CD4-positive, alpha-beta T cell treated with Interleukin-17A for 1 hour (primary cell): ENCODE measurements at places on chromosomes 16 and 17.
A peak's percentile ranks its signal among the peaks of the same experiment; 100 is the strongest.

GRCh38 chr17:42067371-42068091 is 17.1 kb upstream of the C17orf113 start:
- peak; percentile 76 for DNase-seq

DNA sequence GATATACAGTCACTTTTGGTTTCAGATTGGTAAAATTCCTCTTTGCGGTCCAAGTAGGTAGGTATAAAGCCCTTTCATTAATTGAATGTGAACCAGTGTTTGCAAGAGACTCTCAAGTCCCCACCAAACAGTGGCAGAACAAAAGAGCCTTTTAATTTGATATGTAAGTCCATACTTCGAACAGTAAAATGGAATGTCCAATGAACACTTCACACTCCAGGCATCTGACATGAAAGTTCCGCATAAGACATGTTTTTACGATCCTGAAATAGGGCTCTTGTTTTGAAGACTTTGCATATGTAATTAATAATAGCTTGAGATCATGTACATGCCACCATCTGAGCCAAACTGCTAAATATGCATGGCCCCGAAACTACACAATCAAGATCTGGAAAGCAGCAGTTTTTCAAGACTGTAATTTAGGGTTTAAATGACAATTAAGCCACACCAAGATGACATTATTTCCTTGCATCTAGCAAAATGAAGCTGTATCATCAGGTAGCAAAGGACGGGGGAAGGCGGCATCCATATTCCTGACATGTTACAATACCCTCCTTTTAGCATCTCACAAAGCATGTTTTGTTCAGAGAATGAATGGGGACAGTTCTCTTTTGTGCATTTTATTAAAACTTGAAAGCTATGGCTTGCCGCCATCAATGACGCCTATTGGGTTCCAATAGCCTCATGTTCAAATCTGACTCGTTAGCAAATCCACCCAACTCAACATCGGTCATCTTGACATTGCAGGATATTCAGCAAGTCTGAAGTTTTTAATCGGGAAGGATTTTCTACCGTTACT is 39.4 kb downstream of the LITAF start:
- DNase-seq: no peak

DNA sequence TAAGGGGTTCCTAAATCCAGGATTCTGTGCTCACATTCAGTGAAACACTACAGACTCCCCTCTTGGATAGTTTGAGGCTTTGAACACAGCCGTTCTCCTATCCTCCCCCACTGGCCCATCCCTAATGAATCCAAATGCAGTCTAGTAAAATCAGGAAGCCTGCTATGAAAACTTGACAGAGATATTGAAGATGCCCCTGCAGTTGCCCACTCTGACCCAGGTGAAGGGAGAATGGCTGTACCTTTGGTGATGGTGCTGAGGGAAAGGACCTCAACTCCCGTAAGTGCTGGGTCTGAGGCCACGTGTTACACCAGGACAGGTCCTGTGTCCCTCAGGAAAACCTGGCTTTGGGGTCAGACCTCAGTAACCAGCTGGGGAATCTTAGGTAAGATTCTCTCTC is 54.4 kb downstream of the SF3B3 start:
- DNase-seq: no peak

DNA sequence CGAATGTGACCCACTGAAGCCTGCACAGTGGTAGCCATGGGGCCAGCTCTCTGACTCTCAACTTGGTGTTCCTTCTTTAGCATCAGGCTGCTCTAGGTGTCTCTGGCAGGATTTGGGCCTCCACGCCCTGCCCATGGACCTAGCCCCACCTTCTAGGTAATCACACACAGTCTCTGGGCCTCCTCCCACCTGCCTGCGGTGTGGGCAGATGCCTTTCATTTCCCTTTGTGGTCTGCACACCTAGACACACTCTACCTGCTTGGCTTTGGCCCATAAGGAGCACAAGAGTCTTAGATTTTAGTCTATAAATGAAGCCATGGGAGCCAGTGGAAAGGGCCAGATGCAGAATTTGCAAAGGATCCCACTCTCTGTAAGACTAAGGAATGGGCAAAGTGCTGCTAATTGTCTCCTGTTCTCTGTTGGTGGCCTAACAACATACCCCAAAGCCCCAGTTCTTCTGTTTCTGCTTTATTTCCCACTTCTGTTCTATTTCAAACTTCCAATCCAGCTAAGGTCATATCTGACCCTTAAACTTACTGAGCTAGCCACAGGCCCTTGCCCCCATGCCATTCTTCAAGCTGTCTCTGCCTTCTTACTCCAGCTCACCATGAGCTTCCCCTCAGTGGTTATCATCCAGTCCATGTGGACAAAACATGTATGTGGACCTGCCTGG is 7.2 kb upstream of the MFSD6L start:
- no peak for DNase-seq

DNA sequence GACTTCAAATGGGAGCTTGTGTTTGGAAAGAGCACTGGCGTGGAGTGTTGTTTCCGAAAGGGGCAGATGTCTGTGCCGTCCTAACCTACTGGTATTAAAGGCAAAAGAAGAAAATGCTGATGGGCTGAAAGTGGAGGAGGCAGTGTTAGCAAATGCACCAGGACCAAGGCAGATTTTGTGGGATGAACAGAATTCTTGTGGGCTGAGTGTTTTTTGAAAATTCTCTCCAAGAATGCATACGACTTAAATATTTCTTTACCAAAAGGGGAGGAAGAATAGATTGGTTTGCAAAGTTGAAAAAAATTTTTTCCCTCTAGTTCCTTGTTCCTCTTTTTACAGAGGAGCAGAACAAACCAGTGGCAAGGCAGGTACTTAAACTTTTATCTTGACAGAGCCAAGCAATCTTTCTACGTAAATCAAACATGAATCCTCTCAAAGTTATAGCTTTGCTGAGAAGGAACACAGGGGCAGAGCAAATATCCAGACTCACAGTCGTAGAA is 16.8 kb downstream of the MARCHF10 start:
- DNase-seq: no peak

- no peak for DNase-seq
These were observed 50.4 kb upstream of the CRISPLD2 start for GRCh38 chr16:84769416-84769815.

DNA sequence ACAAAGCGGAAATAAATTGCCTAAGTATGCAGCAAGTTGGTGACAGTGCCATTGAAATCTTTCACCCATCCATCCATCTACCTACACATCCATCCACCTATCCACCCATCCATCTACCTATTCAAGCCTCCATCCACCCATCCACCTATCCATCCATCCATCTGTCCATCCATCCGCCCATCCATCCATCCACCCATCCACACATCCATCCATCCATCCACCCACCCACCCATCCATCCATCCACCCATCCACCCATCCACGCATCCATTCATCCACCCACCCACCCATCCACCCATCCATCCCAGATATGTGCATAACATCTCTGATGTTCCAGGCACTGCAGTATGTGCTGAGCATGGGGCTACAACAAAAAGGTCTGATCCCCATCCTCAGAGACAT is 277.5 kb downstream of the IRF8 start:
- DNase-seq: no peak

GRCh38 chr17:29057361-29057760 is 14.4 kb downstream of the PIPOX start:
- DNase-seq: no peak

- no peak for DNase-seq
These were observed at the start of gene CASKIN1 for GRCh38 chr16:2196162-2196980. Gene CASKIN1, minus strand, starts transcription at chr16:2196605. Its CDS starts 173 bp downstream, at chr16:2196432.

DNA sequence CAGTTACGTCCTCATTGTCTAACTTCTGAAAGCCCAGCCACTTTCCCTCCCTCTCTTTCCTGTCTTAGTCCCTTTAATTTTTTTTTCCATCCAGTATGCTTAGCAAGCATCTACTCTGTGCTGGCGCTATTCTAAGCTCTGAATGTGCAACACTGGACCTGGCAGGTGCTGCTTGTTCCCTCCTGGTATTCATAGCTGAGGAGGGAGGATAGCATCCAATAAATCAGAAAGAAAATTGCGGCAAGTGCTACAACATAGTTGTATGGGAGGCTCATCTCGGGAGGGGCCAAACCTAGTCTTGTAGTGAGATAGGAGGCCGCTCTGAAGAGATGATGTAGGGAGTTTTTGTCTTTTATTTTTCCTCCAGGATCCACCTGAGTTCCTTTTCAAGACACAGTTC is 457.3 kb upstream of the HSBP1 start:
- DNase-seq: no peak

- DNase-seq: no peak
These were observed 2.8 kb upstream of the PPP1R27 start for GRCh38 chr17:81837641-81838040.

DNA sequence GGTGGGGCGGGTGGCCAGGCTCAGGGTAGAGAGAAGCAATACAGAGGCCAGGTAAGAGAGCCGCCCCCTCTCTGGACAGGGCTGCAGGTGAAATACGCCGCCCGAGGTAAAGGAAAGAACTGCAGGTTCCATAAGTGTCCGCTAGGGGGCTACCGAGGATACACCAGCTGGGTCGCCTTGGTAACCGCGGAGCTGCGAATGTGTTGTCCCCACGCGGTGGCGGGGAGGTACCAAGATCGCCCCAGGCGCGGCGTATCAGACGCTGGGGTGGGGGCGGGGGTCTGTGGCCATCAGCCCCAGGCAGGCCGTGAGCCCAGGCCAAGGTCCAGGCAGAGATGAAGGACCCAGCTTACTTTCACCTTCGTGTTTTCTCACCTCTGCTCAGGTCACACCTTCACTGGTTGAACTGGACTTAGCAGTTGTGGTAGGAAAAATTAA is 18.4 kb upstream of the ZFP90 start:
- DNase-seq: peak; percentile 93

GRCh38 chr17:3474212-3474611 is 1.6 kb upstream of the ASPA start:
- no peak for DNase-seq

GRCh38 chr17:38885044-38885727 is 15.3 kb downstream of the LASP1 start:
- DNase-seq: no peak

DNA sequence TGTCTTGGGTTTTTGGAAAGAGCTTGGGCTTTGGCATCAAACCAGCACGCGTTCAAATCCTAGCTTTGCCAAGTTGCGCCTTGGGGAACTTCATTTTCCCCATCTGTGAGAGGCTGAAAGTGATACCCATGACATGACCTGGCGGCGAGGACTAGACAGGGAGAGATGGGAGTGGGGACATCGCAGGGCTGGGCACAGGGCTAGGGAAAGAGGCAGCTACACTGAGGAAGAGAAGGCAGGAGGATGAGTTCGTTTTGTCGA is 202.9 kb downstream of the IRF8 start:
- DNase-seq: no peak

DNA sequence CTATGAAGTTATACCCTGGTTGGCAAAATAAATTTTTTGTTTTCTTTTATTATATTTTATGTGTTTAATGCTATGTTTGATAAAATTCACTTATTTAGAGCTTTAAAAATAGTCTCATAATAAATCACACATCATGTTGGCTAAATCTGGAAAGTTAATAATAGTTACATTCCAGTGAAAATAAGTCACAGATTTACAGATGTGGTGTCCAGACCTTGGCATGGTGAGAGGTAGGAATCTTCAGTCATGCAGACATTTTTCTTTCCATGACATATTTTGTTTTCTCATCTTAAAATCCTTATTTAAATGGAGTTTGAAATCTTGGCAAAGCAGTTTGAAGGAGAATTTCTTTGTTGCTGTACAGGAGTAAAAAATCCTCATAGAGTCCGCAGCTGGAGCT is 48.1 kb upstream of the GOSR1 start:
- no peak for DNase-seq

- no peak for DNase-seq
These were observed 212.1 kb upstream of the TNRC6C start for GRCh38 chr17:77746393-77746792.

GRCh38 chr17:45029096-45029495 is 22.3 kb downstream of the DCAKD start:
- DNase-seq: no peak

DNA sequence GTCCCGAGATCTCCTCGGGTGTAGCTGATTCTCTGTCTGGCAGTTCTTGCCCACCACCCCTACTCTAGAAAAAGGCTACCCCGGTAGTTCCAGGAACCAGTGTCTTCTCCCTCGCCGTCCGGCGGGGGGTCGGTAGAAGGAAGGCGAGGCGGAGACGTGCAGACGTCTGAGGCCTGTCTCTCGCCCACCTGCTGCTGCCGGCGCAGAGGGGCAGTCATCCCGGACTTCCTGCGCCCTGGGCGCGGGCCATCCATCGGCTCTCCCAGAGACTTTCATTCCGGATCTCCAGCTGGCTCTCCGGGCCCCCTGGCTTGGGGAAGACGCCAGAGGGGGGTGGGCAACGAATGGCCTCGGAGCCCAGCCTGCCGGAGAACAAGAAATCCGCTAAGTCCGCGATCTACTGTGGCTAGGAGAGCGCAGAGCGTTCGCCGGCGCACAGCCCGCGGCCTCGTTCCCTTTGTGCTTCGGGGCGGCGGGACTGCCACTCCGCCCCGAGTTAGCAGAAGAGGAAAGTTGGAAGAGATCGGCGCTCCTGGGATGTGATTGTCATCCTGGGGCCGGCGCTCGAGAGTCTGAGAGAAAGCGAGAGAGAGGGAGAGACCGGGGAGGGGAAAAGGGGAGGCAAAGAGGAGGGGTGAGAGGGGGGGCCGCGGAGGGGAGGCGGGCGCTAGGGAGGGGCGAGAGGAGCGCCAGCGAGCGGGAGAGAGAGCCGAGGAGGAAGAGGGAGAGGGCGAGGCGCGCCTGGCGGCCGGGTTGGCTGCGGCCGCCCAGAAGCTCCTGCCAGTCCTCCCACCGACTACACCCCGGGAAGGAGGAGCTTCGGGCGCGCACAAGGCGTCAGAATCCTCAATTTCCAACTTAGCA is at the start of gene IRX5:
IRX5 (plus strand) TSS at position 861 of the 864 bp plus-strand sequence. CDS start 334 bp downstream, outside the sequence.
- DNase-seq: peak; percentile 42

DNA sequence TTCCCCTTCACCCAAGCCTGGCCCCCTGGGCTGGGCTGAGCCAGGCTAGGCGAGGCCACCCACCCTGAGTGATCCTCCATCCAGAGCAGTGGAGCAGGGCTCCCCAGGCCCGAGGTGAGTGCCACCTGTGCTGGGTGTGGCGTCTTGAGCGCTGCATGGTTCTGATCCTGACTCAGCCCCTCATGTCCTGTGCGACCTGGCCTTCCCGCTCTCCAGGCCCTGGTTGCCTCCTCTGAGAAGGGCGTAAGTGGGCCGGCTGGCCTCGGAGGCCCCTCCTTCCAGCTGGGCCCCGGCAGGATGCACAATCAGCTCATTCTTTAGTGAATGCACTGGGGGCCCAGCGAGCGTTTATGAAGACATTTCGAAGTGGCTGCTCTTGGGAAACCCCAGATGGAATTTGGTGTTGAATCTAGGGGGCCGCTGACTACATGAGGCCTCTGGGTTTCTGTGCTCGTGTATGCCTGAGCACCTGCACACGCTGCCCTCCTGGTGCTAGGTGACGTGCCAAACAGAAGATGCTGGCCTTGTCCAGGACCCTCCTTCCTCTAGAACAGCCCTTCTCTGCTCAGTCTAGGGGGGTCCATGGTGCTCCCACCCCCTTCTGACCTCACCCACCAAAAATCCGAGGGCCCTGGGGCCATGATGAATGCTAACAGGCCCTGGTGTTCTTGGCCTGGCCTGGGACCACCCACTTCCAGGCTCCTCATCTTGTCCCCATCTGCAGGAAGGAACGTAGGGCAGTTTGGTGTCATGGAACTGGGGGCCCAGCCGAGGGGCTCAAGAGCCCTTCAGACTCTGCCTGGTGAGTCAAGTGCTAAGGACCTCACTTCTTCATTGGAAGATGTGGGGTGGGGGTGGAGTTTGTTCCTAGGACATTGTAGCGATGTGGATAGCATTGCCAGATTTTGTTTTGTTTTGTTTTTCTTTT is 3.6 kb upstream of the TMEM92 start:
- DNase-seq: no peak

- DNase-seq: no peak
These were observed 12.6 kb upstream of the PRR29 start for GRCh38 chr17:63985387-63986140.
